Foreskin keratinocyte (primary cell): ENCODE measurements at places on chromosomes 7 and 10. TPM values are rescaled to one million over a fixed set of nuclear protein-coding genes. Genes with fewer than 3 reads are reported as not detected.

GRCh38 chr7:14144109-14144508 is 154.6 kb upstream of the ETV1 start:
- DNase-seq: no peak

- DNase-seq: no peak
These were observed 121.3 kb upstream of the HABP2 start for GRCh38 chr10:113431398-113432160.

GRCh38 chr7:116601426-116601825 is 70.6 kb upstream of the MET start:
- DNase-seq: no peak

DNA sequence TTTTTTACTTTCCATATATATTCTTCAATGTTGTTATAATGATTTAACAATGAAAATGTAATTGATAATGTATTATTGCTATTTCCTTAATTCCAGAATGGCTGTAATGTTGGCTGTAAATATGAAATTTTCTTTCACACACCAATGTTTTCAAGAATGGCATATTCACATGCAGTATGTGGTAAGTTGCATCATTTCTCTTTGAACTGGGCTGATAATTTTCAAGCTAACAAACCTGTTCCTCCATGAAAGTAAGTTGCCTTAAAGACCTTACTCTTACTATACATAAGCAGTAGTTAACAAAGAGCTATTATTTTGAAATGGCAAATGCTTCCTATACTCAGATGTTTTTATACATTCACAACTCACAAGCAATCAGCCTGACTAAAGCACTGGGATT is 154.5 kb downstream of the TMEM168 start:
- DNase-seq: peak; percentile 7

DNA sequence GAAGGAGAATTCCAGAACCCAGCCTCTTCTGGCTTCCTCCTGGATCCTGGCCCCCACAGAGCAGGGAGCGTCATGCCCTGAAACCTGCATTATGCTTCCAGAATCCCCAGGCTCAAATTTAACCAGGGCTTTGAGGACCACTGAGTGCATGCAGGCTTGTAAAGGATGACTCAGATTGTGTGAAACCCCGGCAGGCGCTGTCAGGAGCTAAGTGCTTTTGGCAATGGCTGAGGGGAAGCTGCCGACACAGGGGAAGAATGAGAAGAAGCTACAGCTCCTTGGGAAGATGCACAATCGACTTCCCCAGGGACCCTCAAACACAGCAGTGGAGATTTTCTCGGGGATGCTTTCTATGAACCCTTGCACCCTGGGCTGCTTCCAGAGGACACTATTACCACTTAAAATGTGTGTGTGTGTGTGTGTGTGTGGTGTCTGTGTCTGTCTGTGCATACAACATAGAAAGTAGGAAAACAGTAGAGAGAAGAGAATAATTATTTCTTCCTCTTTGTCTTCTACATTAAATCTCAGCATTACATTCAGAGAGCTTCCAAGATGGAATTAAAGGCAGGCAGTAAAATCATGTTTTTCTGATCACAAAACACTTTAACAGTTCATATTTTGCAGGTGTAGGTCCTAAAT is 183.5 kb upstream of the INHBA start:
- peak; percentile 65 for DNase-seq

- DNase-seq: no peak
These were observed 23.5 kb downstream of the NRG3 start for GRCh38 chr10:81898518-81898917.

DNA sequence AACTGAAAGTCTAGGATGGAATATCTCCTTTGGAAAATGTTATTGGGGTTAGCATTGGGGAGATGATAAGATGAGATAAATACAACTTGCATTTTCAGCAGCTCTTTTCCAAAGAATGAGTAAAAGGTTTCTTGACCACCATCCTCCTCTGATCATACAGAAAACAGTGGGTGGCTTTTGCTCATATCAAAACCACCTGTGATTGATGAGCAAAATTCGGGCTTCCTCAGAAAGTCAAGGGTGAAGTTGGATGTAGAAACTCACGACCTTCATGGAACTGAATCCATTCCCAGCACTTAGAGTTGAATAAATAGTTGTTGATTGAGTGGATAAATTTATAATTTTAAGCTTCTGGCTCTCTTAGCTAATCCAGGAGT is 158.4 kb downstream of the DNAJB6 start:
- no peak for DNase-seq

The POM121 gene
- 17.4 and 19.2 TPM in 2 replicates for total RNA-seq

The SEMA3E gene
- 0.42 and 0.44 TPM in 2 replicates for total RNA-seq

The SSC4D gene
- total RNA-seq: 1.1 and 1.5 TPM in 2 replicates
